ENCODE measurements at places on chromosomes 5 and 9.

- DNase-seq: no peak
Observed at GRCh38 chr5:35089334-35090314, 41.9 kb upstream of the AGXT2 start.

DNA sequence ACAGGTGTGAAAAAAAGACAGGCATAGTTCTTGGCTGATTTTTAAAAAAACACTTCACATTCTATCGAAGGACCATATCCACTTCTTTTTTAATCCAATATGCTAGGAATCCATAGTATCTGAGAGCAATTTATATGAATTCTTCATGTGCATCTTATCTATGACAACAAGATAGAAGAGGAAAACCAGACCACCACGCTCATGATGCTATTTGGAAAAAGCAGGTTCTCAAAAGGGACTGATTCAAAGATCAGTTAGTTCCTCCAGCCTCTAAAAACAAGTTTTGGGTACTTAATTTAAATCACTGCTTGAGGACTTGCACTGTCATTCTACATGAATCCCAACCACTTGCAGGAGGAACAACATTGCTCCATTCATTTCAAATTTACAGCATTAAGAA, 6.3 kb downstream of the MEF2C start:
- DNase-seq: no peak

GRCh38 chr9:87543251-87543650, 45.6 kb downstream of the DAPK1 start:
- DNase-seq: no peak

DNA sequence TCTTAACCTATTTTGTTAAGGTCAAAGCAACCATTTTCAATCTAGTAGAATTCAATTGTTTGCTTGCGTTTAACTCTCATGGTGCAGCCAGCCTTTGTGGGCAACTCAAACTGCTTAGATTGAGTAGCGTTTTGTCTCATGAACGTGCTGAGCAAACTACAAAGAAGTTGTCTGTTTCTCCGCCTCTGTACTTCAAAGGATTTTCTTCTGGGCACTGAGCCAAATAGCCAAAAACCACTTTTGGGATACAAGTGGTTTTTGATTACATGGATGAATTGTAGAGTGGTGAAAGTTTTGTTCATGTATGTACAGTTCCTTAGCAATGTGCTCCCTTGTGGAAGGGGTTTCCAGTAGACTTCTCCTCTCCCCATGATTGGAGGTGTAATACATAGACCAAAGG, 122.9 kb downstream of the CFAP90 start:
- no peak for DNase-seq

DNA sequence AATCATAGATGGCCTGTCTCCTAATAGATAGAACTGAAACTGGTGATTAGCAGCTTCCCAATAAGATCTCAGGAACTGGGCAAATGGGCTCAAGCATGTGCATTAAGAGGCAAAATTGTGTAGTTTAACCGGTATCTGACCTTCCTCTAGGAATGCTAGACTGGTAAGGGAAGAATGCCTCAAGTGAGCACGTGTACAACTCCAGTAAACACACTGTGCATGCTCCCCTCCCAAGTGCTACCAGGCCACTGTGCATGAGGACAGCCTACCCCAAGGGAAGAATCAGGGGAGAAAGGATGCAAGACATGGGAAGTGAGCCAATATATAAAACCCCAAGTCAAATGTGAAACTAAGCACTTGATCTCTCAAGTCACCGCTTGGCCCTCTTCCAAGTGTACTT, 1157.4 kb upstream of the CDH18 start:
- DNase-seq: no peak

- DNase-seq: no peak
Observed at GRCh38 chr9:2116073-2116472, 100.9 kb downstream of the SMARCA2 start.

DNA sequence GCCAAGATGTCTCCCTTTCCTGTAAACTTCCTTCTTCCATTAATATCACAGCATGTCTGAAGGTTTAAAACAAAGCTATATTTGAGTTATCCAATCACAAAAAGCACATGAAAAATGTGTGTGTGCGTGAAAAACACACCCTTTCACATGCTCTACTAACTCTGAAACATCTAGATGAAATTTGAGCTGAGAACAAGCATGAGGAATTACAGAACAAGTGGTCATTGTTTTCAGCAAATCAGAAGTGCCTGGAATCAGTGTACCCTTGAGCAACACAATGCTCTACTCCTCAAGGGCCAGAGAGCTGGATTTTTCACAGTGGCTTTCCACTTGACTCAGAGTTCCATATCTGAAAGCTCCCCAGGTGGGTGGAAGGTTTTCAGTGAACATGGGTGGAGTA, 255.9 kb downstream of the PSAT1 start:
- DNase-seq: no peak

DNA sequence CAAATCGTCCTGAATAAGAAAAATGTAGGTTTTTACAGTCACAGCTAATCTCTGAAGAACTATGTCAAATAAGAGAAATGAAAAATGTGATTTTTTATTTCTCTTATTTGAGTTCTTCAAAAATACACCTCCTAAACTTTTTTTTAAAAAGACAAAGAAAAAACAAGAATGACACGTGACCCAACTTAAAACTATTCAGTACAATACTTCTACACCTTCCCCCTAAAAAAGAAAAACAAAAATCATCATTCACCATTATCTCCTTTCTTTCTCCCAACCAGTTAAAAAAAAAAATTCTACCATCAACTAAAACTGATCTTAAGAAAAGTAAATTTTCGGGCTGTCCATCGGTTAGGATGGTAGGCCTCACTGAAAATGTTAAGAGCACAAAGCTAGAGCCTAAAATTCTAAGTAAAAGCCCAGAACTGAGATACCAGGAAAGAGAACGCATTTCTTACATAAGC, 2.1 kb downstream of the RNF145 start:
- no peak for DNase-seq

- no peak for DNase-seq
Observed at GRCh38 chr5:91491229-91491628, 108.1 kb upstream of the ARRDC3 start.

- no peak for DNase-seq
Observed at GRCh38 chr9:121107029-121107428, 32.3 kb downstream of the CNTRL start.

DNA sequence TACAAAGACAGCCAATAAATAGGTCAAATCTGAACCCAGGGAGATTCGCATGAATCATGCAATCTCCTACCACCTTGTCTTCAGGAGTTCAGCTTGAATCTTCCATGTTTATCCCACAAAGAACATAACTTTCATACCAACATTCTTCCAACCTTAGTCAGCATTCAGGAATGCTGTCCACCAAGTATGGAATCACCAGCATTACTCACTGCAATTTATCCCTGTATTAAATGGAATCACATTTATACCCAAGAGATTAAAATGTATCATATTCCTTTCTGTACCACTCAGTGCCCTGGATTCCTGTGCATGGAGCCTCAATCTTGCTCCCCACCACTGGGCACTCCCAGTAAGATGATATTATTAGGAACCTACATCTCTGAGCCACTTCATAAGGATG, 162.6 kb downstream of the GLIS3 start:
- no peak for DNase-seq

GRCh38 chr9:4402501-4402900, 87.8 kb upstream of the SLC1A1 start:
- DNase-seq: no peak

DNA sequence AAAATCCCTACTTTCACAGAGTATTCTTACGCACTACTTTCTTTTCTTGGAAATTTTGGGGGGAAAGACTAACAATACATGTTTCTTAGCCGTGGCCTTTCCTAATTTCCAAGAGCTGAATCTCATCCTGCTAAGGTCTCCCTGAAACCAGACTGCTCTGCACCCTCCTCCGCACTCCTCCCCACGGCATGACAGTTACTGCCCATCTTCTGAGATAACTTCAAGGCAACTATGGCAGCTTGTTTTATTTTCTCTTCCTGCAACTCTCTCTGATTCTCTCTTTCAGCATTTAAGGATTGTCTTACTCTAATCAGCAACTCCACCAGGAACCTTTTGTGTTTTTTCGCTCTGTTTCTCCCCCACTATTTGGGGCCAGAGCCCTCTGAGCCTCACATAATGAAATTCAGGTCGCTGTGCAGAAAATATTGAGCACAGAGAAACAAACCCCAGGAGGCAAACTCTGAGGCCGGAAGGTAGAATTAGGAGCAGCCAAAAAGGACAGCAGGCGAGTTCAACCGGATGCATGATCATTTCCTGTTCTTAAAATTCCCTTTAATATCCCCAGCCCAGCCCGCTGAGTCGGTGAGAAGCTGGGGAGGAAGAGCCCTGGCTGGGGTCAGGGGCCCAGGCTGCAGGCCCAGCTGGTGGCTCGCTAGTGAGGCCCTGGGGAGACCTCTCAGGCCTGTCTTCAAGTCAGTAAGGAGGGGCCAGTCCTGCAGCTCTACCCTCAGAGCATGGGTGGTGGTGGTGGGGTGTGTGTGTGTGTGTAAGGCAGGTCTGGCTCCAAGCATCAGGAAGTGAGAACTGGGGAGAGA, 213.6 kb upstream of the S1PR3 start:
- DNase-seq: no peak

DNA sequence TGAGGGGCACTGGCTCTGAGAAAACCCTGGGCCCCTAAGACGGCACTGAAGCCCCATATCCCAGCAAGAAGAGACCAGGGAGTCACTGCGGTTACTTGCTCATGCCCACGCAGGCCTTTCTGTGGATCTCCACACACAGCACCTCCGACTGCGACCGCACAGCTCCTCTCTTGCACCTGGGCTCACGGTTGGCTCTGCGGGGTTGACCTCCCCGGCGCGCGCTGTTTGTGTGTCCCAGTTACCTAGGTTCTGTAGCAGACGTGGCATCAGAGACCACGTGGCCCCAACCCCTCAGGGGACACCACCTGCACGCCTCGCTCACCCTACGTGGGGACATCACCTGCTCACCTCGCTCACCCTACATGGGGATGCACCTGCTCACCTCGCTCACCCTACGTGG, 12.7 kb downstream of the LPCAT1 start:
- DNase-seq: no peak

GRCh38 chr5:148511810-148512347, 128.1 kb downstream of the FBXO38 start:
- DNase-seq: no peak

GRCh38 chr9:35718721-35719511, 13.1 kb downstream of the TLN1 start:
- DNase-seq: no peak

- no peak for DNase-seq
Observed at GRCh38 chr5:107997338-107997980, 326.7 kb upstream of the EFNA5 start.

- peak; percentile 2 for DNase-seq
Observed at GRCh38 chr5:61658592-61659008, 326.5 kb downstream of the ZSWIM6 start.

DNA sequence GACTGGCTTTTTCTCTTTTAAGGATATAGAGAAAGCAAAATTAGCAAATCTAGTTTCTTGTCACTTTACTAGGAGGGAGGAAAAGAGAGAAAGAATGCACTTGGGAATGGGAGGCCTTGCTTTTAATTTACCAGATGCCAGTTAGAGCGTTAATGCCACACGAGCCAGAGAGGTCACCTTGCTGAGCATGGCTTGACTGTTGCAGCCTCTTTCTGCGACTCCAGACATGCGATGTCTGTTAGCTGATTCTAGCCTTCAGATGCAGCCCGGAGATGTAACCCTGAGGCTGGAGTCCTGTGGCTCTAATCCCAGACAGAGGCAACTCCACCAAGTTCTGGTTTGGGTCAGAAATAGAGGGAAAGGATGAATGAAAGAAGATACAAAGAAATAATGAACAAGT, 152.5 kb downstream of the TRIO start:
- DNase-seq: no peak

GRCh38 chr5:66558560-66558959, 37.6 kb upstream of the MAST4 start:
- no peak for DNase-seq

DNA sequence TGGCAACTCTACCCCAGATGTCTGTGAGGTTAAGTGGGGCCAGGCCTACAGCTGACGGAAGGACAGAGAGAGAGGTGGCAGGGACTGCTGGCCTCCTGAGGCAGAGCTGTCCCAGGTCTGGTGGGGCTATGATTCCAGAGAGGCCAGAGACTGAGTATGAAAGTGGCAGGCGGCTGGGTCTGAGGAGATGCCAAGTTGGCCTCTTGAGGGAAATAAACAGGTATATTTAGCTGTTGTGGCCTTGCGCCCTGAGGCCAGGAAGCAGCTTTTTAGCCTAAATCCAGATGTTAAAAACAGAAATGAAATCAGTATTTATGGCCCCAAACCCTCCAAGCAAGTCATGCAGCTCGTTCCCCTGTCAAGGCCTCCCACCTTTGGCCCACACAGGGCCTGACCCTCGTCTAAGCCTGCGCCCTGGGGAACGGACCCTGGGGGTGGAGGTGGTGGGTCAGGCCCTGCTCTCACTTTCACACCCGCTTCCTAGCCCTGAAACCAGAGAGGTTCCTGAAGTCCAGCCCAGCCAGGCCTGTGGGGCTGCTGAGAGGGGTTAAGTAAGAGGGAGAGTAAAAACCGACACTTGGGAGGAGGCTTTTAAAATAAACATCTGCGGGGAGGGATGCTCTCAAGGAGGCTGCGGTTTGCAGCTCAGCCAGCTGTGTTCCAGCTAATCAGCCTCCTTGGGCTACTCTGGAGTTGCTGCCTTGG, 18.7 kb downstream of the PCDHGC5 start:
- DNase-seq: no peak

GRCh38 chr5:53113947-53114346, 4.4 kb upstream of the MOCS2 start:
- no peak for DNase-seq

- DNase-seq: no peak
Observed at GRCh38 chr9:134502266-134502791, 139.3 kb upstream of the COL5A1 start.

GRCh38 chr5:180785121-180785781, 17.4 kb downstream of the MGAT1 start:
- DNase-seq: no peak

GRCh38 chr9:108325406-108325805, 530.4 kb downstream of the ACTL7B start:
- DNase-seq: no peak

DNA sequence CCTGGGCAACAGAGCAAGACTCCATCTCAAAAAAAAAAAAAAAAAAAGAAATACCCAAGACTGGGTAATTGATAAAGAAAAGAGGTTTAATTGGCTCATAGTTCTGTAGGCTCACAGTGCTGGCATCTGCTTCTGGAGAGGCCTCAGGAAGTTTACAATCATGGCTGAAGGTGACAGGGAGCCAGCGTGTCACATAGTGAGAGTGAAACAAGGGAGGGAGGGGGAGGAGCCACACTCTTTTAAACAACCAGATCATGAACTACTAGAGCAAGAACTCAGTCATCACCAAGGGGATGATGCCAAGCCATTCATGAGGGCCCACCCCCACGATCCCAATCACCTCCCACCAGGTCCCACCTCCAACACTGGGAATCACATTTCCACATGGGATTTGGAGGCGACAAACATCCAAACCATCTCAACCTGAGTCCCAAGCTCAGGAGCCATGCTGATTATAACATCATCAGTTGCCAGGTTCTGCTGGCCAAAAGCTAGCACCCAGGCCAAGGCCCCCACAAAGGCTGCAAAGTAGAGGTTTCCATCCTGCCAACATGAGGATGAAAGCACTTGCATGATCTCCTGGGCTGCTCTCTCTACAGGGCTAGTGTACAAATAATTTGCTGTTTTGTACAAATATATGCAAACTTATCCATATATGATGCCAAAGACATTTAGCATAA, 15.3 kb downstream of the DENND1A start:
- DNase-seq: no peak

Data from NCI-H2227 treated with DMSO at 0.1 percent for 48 hours (cell line).